Calu3 (cell line): ENCODE measurements at places on chromosomes 4 and X. TPM values are rescaled to one million over a fixed set of nuclear protein-coding genes. Genes with fewer than 3 reads are reported as not detected.
A peak's percentile ranks its signal among the peaks of the same experiment; 100 is the strongest.

Gene ZGRF1
- 10.5 and 12.6 TPM in 2 replicates for total RNA-seq

Gene FABP2
- not detected in 2 replicates for total RNA-seq

Gene GPC3
- 2.3 and 4.0 TPM in 2 replicates for total RNA-seq

Gene SSX4B
- not detected in 2 replicates for total RNA-seq

Gene IRS4
- 0.10 TPM in 1 of 2 replicates, not detected in the other for total RNA-seq

- DNase-seq: no peak
Observed at GRCh38 chr4:56727150-56727549, 46.1 kb upstream of the HOPX start.

DNA sequence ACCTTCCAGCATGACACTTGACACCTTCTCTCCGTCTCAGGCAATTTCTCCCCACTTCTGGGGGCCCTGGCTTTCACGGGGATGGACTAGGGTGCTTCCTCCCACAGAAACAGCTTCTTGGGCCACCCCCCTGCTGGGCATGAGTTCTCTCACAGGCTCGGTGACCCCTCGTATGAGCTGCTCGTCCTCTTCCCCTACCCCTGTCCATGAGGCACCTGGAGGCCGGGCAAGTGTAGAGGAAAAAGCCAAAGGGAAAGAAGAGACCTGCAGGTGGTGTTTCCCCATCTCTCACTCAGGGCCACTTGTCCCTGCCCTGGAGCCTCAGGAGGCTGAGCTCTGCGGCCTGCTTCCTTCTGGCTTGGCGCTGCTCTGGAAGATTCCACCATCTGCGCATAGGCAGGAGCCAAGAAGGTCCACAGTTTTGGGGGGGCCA lies 1.9 kb upstream of the RGS12 start:
- no peak for DNase-seq

GRCh38 chrX:132876523-132877338 lies 81.7 kb downstream of the HS6ST2 start:
- no peak for DNase-seq

- DNase-seq: no peak
Observed at GRCh38 chr4:41009411-41009810, 204.9 kb downstream of the APBB2 start.

- DNase-seq: peak; percentile 30
Observed at GRCh38 chr4:37568489-37568888, 117.7 kb downstream of the RELL1 start.

- DNase-seq: no peak
Observed at GRCh38 chr4:159508917-159509500, 406.1 kb downstream of the RAPGEF2 start.

DNA sequence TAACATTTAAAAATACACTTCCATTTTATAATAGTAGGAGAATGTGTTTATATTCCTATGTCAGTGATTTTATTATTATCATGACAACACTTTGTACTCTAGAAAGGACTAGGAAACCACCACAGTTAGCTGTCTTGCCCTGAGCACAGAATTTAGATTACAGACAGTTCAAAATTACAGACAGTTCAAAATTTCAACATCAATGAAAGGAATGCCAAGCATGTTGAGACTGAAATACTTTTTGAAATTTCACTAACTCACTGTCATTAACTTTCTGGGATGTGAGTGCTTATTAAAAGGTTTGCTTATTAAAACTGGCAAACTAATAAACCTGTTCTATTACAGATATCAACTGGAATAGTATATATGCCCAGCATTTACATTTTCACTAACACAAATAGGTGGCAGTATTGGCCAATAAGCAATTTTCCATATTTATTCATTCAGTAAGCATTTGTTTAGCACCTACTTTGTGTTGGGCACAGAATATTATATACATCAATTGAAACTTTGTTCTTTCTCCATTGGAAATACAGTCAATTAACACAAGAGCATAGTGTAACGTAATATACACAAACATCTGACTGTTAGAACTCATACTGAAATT lies 179.4 kb downstream of the FBXW7 start:
- DNase-seq: no peak

- DNase-seq: no peak
Observed at GRCh38 chrX:10112510-10112909, 44.3 kb upstream of the CLCN4 start.

DNA sequence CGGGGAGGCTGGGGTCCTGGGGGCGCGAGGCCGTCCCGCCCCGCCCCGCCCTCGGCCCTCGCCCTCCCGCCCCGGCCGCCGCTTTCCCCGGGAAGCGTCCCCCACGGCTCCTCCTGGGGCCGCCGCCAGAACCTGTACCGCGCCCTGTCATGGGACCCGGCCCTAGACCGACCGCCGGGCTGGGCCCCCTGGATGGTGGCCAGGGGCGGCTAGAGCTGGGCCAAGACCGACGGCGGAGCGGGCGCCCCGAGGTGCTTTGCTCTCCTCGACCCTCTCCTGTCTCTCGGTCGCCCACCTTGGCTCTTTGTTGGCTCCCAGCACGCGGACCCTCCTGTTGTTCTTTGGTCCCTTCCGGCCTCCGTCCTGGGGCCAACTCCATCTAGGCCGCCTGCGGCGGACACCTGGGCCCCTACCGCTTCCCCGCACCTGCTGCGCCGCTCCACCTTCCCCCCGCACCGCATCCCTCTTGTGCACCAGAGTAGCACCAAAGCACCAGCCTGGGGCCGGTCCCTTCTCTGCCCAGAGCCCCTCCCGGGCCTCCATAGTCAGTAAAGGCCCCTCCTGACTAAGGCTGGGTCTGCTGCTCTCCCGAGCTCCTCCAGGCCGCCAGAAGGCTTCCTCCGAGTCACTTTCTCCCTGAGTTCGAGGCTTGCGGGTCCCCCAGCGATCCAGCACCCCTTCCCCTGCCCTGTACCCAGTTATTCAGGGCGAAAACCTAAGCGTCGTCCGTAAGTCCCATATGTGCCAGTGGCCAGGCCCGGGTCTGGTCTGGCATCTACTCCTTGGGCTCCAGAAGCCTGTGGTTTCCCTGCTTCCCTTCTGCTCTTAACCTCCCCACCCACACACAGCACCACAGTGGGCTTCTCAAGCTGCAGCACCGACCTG lies 587 bp downstream of the TACC3 start:
- no peak for DNase-seq
